IMR-90 (cell line): ENCODE measurements at places on chromosomes 3 and 15. TPM values are rescaled to one million over a fixed set of nuclear protein-coding genes. Genes with fewer than 3 reads are reported as not detected.

SLC27A2 gene
- total RNA-seq = under 0.01 TPM in 1 of 2 replicates, not detected in the other

AGTR1 gene
- 2.7 and 3.3 TPM in 2 replicates for total RNA-seq

OIP5 gene
- total RNA-seq = 4.1 and 7.5 TPM in 2 replicates

ANAPC13 gene
- 43.4 and 82.8 TPM in 2 replicates for total RNA-seq

ACKR4 gene
- 0.18 TPM in 1 of 2 replicates, not detected in the other for total RNA-seq

KBTBD13 gene
- total RNA-seq = not detected in 2 replicates

B2M gene
- 716 and 895 TPM in 2 replicates for total RNA-seq

FAH gene
- total RNA-seq = 36.9 and 48.6 TPM in 2 replicates

MESP2 gene
- 0.18 and 0.28 TPM in 2 replicates for total RNA-seq

IQCF5 gene
- not detected in 2 replicates for total RNA-seq

AP3B2 gene
- not detected in 2 replicates for total RNA-seq

ANKRD34C gene
- not detected in 2 replicates for total RNA-seq
